ENCODE measurements at places on chromosomes 4 and X. TPM values are rescaled to one million over a fixed set of nuclear protein-coding genes. Genes with fewer than 3 reads are reported as not detected.

DNA sequence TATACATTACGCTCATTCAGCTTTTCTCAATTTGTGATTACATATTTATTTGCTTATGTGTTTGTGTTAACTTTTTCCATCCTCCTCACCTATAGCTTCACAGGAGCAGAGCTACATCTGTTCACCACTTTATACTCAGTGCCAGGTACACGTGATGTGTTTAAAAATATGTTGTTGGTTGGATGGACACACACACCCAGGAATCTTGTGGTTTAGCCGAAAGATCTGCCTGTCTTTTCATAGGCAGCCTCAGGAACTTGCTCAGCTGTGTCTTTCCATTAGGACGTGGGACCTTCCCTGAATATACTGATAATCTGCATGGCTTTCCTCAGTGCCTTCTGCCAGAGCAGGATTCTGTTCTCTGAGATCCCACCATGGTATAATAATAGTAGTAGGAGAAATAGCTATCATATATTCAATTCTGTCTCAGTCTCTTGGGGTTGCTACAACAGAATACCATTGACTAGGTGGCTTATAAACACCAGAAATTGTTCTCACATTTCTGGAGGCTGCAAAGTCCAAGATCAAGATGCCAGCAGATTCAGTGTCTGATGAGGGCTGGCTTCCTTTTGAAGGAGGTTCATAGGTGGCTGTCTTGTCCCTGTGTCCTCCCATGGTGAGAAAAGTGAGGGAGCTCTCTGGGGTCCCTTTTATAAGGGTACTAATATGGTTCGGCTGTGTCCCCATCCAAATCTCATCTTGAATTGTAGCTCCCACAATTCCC lies 50.0 kb upstream of the SOD3 start:
- H3K4me1 ChIP-seq: peaks cover 3% of the 10 kb centered on the region
- H3K27me3 ChIP-seq: no peaks in the 10 kb centered on the region
- H3K27ac ChIP-seq: no peak overlapping the region
- no peak for DNase-seq
- H3K4me3 ChIP-seq: no peak overlapping the region

GRCh38 chr4:175109933-175110332 lies 191.8 kb downstream of the ADAM29 start:
- no peaks in the 10 kb centered on the region for H3K27me3 ChIP-seq
- H3K27ac ChIP-seq: no peak overlapping the region
- H3K4me3 ChIP-seq: no peak overlapping the region
- DNase-seq: no peak

DNA sequence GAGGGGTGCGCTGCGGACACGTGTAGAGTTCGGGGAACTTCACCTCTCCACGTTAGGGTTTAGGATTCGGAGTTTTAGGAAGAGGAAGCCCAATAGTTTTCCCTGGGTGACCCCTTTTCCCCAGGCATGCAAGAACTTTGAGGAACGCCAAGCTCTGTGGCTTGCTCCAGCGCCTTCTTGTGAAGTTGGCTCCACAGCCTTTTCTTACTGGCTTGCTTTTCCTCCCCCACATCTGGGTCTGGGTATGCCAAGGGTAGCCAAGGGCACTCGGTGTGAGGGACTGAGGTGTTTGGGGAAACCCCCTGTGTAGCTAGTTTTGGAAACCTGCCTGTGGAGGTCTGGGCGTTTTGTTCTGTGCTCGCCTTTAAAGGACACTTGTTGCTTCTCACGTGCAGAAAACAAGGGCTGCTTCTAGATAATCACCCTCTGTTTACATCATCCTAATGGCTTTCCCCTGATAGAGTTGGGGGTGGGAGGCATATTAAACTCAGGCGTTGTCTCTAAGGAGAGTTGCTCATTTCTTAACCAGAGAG lies 746 bp downstream of the EDNRA start:
- H3K4me3 ChIP-seq: peak overlapping the region; percentile 90
- H3K27me3 ChIP-seq: no peaks in the 10 kb centered on the region
- peak overlapping the region; percentile 96 for H3K27ac ChIP-seq

The STBD1 gene
- 1.7 TPM for total RNA-seq
